Osteocyte (in vitro differentiated cells): ENCODE measurements at places on chromosomes 3 and 15. TPM values are rescaled to one million over a fixed set of nuclear protein-coding genes. Genes with fewer than 3 reads are reported as not detected.

The SLC2A2 gene
- total RNA-seq, result not detected in 2 replicates

DNA sequence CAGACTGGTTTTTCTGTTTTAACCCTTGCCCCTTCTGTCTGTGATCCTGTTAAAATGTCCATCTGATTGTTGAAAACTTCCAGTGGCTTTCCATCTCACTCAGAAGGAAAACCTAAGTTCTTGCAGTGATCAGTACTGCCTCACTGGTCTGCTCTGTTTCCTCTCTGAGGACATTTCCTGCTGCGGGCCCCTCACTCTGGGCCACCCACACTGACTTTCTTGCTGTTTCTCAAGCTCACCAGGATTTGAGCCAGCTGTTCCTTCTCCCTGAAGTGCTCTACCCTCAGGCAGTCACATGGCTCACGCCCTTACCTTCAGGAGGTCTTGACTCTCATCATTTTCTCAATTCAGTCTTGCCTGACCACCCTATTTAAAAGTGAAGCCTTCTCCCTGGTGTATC is 1.8 kb downstream of the GRK7 start:
- peak; percentile 48 for DNase-seq
- H3K4me1 ChIP-seq, result peaks cover 6% of the 10 kb centered on the region
- H3K36me3 ChIP-seq, result no peaks in the 10 kb centered on the region
- peaks cover 2% of the 10 kb centered on the region for H3K27me3 ChIP-seq

DNA sequence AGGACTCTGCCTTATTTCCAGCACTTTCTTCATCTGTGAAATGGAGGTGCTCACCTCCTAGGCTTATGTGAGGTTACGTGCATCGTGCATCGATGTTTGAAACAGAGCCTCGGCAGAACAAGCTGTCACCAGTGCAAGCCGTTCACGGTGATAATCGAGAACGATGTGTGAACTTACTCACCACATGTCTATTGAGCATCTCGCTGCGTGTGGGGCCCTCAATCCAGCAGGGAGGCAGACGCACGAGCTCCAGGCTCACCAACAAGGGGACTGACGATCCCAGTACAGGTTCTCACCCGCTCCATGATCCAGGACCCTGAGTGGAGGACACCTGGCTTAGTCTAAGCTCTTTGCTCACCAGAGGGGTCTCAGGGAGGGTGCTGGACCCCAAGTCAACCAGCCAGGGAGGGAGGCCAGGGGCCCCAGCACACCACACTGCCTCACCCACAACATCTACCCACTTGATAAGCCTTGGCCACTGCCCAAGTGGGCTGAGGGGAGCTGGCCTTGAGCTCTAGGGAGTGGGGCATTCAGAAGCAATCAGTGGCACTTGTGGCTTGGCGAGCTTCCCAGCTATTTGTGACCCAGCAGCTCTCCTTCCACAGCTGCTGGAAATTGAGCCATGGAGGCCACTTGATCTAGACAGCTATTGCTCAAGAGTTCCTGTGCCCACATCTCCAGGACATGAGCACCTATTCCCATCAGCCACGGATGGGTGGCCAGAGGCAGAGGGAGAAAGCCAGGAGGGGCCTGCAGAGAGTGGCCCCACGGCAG is 34.4 kb upstream of the SLC6A1 start:
- H3K4me1 ChIP-seq, result peaks cover 62% of the 10 kb centered on the region
- H3K27me3 ChIP-seq, result peaks cover 35% of the 10 kb centered on the region
- H3K4me3 ChIP-seq, result no peak overlapping the region
- no peak overlapping the region for H3K27ac ChIP-seq
- peaks cover 2% of the 10 kb centered on the region for H3K36me3 ChIP-seq

DNA sequence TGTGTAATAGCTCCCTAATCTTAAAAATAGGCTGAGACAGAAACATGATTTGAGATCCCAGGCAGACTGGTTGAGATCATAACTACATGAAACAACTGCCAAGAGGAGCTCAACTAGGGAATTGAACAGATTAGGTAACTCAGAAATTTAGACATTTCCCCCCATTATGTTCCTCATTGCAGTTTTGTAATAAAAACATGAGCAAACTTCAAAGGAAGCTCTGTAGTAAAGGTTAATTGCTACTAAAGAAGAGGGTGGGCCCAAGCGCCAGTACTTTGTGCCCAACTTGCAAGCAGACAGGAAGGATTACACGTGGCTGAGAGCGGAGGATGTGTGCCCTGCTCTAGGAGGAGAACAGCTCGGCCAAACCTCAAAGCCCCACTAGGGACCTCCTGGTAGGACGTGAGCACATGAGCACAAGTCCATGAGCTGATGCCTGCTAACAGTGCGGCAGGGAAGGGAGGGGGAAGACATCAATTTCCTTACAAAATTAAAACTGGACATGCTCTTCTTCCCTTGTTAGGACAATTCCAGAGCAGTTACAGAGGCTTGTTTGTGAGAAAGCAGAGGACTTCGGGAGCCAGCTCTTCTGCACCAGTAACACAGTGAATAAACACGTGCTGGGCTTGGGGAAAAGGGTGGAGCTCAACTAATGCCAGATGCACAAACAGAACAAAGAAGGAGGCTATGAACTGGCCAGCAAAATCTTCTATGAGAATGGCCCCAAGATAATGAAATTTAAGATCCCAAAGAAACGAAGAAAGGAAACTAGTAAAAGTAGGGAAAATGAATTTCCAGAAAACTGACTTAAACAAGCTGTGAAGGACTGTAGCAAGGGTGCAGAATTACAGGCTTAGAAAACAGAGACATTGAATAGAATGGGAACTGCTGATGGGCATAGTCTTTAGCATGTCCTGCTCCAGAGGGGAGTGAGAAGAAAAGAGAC is 275.5 kb downstream of the MECOM start:
- no peaks in the 10 kb centered on the region for H3K36me3 ChIP-seq
- H3K4me3 ChIP-seq, result no peak overlapping the region
- peaks cover 33% of the 10 kb centered on the region for H3K4me1 ChIP-seq
- peaks cover 7% of the 10 kb centered on the region for H3K27me3 ChIP-seq
- DNase-seq, result no peak
